Gastroesophageal sphincter (tissue), 4 donors: ENCODE measurements at places on chromosomes 2 and 18.

DNA sequence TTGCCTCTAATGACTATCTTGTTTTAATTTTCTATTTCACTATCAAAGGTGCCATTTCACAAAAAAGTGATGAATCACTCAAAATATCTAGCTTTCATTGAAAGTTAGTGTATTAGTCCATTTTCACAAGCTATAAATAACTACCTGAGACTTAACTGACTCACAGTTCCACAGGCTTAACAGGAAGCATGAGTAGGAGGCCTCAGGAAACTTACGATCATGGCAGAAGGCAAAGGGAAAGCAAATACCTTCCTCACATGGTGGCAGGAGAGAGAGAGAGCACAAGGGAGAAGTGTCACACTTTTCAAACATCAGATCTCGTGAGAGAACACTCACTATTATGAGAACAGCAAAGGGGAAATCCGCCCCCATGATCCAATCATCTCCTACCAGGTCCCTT, 1220.4 kb upstream of the ZEB2 start:
- ATAC-seq, result no peak

GRCh38 chr2:165793161-165793778, 777 bp downstream of the GALNT3 start:
- no peak for ATAC-seq

GRCh38 chr2:28558918-28559317, 63.1 kb downstream of the PLB1 start:
- no peak for ATAC-seq

DNA sequence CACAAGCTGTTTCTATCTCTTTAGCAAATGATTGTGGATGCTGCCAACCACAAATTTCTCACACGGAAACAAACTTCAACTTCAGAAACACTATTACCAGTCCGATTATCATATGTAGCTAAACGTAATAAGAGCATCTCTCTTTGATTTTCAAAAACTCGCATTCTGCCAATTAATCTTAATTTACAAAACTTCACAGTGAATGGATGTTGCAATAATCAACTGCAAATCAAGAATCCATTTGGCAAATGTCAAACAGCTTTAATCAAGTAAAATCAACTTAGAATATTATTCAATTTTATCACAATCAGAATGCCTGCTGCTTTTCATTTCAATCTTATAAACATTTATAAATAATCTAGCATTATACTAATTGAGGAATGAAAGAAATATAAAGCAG, 54.2 kb downstream of the DTNB start:
- ATAC-seq, result no peak

DNA sequence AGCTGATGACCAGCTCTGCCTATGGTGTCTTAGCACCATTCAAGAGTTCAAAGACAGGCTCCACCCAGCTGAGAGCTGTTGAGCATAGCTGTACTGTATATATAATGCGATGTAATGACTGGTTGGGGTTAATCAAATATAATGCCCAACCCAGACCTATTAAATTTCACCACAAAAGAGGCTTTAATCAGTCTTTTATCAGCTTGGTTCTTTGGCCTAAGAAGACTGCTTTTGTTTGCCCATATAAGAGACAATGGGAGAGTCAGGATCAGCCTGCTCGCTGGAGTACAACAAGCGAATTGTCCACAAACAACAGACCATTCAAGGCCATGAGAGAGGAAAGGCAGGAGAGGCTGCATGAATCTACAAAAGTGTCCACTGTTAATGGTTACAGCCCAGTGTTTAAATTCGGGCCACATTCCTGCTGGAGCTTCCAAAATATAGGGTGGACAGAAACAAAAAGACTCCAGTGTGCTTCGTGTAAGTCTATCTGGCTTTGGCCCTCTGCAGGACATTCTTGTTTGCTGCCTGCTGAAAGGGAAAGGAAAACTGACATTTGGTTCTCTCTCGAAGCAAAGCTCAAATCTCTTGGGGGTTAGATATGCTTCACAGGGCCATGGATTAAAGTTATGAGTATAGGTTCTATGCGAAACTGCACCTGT, 299.0 kb upstream of the FBXO11 start:
- no peak for ATAC-seq

- no peak for ATAC-seq
These were observed 207.7 kb downstream of the BCL2 start for GRCh38 chr18:63111671-63112402.

GRCh38 chr2:36823862-36824261, 127.4 kb downstream of the VIT start:
- ATAC-seq, result no peak
